Mucosa of descending colon (tissue), 3 donors: ENCODE measurements at places on chromosomes 3 and 15. TPM values are rescaled to one million over a fixed set of nuclear protein-coding genes. Genes with fewer than 3 reads are reported as not detected.

Gene PCOLCE2
- total RNA-seq, result 2.3 TPM

Gene SAMMSON
- not detected for total RNA-seq

Gene INSYN1
- total RNA-seq, result 9.0 TPM

Gene CIDEC
- 49.0 TPM for total RNA-seq

Gene FRMD5
- 2.3 TPM for total RNA-seq

Gene MYH15
- total RNA-seq, result 0.46 TPM

Gene C3orf85
- 32.6 TPM for total RNA-seq

Gene CDHR4
- total RNA-seq, result not detected

GRCh38 chr15:55434989-55435825 is 26.9 kb downstream of the PIERCE2 start:
- DNase-seq, result peak; percentile 25

DNA sequence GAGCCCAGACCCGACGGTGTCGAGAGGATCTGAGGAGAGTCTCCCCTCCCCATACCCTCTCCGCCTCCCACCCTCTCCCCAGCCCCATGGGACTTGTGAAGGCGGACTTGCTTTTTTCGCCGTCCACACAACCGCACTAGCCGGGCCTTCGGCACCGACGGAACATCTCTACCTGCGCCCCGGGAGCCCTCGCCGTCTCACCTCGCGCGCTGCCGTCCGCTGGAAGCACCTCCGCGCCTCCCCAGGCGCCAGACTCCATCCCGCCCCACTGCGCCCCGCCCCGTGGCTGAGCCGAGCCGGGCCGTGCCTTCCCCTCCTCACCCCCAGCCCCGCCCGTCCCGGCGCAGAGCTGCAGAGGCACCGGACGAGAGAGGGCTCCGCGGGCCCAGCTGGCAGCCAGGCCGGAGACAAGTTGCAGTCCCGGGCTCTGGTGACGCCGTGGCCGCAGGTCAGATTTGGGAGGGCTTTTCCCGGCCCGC is at the start of the genes DUOX1 and DUOXA1:
DUOX1 (plus strand) TSS at position 344 of the 479 bp plus-strand sequence. CDS start 1,973 bp downstream, outside the sequence.
DUOXA1 (minus strand) TSS at position 229 of the 479 bp plus-strand sequence. CDS start 6,865 bp downstream, outside the sequence.
- peak; percentile 59 for DNase-seq

DNA sequence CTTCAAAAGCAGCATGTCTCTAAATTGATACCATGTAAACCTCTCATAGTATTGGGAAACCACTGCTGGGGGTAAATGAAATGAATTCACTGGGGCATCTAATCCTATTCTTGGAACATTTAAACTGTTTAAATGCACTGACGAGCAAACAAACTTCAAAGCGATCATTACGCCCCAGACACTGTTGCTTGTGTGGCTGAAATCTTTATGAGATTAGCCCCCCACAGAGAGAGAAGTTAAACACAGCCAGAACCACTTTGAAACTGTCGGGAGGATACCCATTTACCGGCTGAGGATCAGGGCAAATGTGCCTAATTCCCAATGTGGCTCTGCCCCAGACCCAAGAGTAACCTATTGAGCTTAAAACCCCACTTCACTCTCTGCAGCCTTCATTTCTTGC is 308.4 kb upstream of the CDIN1 start:
- no peak for DNase-seq

DNA sequence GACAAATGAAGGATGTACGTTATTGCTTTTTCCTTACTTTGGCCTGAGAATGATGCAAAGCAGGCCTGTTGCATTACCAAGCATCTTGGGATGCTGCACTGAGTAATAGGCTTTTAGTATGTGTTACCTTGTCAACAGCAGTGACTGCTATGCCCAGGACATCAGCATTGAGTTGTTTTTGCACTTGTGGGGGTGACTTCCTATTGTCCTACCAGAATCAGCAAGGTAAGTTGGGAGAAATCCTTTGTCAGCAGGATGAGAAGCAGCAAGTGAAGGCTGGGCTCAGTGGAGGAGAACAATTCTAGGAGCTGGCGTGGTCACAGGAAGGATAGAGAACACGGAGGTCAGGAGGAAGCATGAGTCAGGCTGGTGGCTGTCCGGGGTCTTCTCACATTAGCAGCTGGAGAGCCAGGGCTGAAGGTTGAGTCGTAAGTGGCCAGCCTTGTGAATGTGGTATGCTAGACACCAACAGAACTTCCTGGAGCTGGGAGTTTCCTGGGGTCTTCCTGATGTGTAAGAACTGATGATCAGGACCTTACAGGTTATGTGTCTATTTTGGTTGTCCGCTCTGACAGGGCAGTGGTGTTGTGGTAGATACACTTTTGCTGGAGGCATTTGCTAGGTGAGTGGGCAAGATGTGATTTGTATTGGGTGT is 142.7 kb downstream of the FNDC3B start:
- no peak for DNase-seq

- no peak for DNase-seq
Observed at GRCh38 chr3:40827226-40827625, 302.5 kb downstream of the ZNF621 start.

DNA sequence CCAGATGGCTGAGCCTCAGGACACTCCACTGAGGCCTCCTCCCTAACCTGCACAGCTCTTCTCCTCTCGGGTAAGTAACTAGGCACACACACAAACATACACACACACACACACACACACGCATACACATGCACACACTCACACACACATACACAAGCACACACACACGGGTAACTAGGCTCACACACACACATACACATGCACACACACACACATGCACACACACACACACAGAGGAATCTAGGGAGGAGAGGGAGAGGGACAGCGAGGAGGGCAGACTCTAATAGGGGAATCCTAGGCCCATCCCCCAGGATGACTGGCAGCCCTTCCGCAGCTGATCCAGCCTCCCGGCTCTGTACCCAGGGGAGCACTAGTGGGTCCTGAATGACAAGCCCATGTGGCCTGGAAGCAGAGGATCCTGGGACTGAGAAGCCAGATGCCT is 177.4 kb upstream of the LINGO1 start:
- DNase-seq, result no peak

DNA sequence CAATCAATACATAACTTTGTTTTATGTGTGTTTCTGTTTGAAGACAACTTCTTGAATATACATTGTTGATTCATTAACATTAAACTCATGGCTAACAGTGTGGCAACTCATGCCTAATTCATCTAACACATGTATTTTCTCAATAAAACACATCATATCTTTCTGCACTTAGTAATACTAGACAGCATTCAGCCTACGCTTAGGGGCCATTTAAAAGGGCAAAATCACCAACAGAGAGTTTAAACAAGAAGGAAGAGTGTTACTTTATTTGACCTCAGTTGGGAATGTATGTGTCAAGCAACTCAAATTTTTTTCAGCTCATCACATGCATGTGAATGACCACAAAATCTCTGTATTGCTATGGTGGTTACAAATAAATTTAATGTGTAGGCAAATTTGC is 128.8 kb upstream of the AADACL2 start:
- DNase-seq, result no peak

DNA sequence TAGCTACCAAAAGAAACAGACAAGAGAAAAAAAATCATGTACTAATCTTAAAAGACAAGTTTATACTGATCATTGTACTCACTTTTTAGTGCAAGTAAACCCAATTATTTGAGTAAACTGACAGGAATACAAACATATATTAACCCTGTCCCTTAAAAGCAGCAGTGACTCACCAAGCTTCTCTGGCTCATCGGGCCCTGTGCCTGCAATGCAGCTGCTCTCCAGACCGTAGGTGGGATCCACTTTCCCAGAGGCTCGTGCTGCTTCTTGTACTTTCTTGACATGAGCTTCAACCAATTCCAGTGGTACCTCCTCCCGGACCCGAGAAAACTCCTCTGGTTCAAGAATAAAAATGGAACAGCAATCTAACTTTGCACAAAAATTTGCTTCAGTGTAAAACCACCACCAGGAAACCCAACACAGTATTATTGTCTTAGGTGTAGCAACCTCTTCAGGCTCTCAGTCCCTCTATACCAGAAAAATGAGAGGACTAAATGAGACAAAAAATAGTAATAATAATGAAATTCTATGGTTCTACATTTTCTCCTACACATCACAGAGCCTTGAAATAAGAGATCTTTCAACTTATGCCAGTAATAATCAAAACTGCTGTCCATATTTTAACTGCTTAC is 82.6 kb upstream of the CSPG5 start:
- no peak for DNase-seq

DNA sequence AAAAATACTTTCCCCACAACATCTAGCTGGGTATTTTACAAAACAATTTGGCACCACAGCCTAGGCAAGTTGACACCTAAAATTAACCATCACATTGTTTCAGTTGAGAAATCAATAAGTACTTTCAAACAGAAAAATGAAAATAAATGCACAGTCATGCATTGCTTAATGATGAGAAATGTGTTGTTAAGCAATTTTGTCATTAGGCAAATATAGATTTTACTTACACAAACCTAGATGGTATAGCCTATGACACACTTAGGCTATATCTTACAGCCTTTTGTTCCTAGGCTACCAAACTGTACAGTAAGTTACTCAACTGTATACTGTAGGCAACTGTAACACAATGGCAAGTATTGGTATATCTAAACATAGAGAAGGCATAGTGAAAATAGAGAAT is 608.6 kb upstream of the BCHE start:
- DNase-seq, result no peak

- peak; percentile 6 for DNase-seq
Observed at GRCh38 chr15:91186904-91187656, 87.0 kb downstream of the SV2B start.
